ENCODE measurements at places on chromosomes 5 and 9. TPM values are rescaled to one million over a fixed set of nuclear protein-coding genes. Genes with fewer than 3 reads are reported as not detected.

TMEM174 gene
- total RNA-seq, result not detected

KIF12 gene
- 0.85 TPM for total RNA-seq

FGFR4 gene
- total RNA-seq, result 4.1 TPM

DBH gene
- not detected for total RNA-seq

STXBP1 gene
- total RNA-seq, result 72.6 TPM

ROPN1L gene
- 3.0 TPM for total RNA-seq

ITGA1 gene
- total RNA-seq, result 27.4 TPM

AGXT2 gene
- total RNA-seq, result not detected

PCDHA8 gene
- total RNA-seq, result 0.13 TPM

RLN1 gene
- not detected for total RNA-seq

FOXD4L6 gene
- total RNA-seq, result not detected

GZMA gene
- not detected for total RNA-seq

MARCOL gene
- total RNA-seq, result not detected

DMRTA1 gene
- total RNA-seq, result 0.25 TPM

FOXD4 gene
- total RNA-seq, result 0.24 TPM

TERT gene
- 5.0 TPM for total RNA-seq

APBA1 gene
- total RNA-seq, result 4.5 TPM

PPIC gene
- 133 TPM for total RNA-seq

KIF20A gene
- total RNA-seq, result 152 TPM

NUDT12 gene
- total RNA-seq, result 12.6 TPM

NUTM2G gene
- total RNA-seq, result not detected

BTNL9 gene
- total RNA-seq, result not detected

PCDH12 gene
- total RNA-seq, result not detected

IFNK gene
- not detected for total RNA-seq

CARTPT gene
- total RNA-seq, result not detected

FUT7 gene
- total RNA-seq, result not detected

ADCY2 gene
- total RNA-seq, result not detected

MEGF10 gene
- total RNA-seq, result 0.03 TPM

LRRC14B gene
- not detected for total RNA-seq

Data from SJSA1 (cell line).